ENCODE measurements at places on chromosomes 13 and 19. TPM values are rescaled to one million over a fixed set of nuclear protein-coding genes. Genes with fewer than 3 reads are reported as not detected.

GRCh38 chr19:51457351-51458013 lies 772 bp downstream of the SIGLEC8 start:
- no peaks in the 10 kb centered on the region for H3K4me1 ChIP-seq
- H3K27ac ChIP-seq = no peak overlapping the region
- H3K27me3 ChIP-seq = peaks cover 2% of the 10 kb centered on the region
- DNase-seq = no peak
- H3K36me3 ChIP-seq = no peaks in the 10 kb centered on the region

GRCh38 chr13:39699274-39699673 lies 43.8 kb downstream of the COG6 start:
- H3K4me1 ChIP-seq = no peaks in the 10 kb centered on the region
- DNase-seq = no peak
- no peak overlapping the region for H3K27ac ChIP-seq
- no peaks in the 10 kb centered on the region for H3K36me3 ChIP-seq

DNA sequence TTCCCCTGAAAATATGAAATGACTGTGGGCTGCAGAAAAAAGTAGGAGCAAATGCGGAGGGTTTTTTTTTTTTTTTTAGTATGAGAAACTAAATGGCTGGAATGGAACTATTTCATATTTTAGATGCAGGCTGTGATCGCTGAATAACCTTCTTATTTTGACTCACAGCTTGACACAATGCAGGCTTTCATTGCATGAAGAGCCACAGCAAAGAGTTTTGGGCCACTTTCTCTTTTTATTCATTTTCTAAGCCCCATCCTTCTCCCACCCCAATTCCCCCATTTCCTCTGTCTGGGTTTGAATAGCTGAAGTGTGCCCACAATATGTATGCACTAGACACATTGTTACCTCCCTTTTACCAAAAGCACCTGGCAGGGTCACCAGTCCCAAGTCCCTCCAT lies 125.9 kb downstream of the COG6 start:
- no peaks in the 10 kb centered on the region for H3K4me1 ChIP-seq
- no peaks in the 10 kb centered on the region for H3K36me3 ChIP-seq
- no peak overlapping the region for H3K27ac ChIP-seq
- no peak for DNase-seq

GRCh38 chr13:73544175-73544574 lies 485.4 kb downstream of the KLF5 start:
- H3K27me3 ChIP-seq = no peaks in the 10 kb centered on the region
- no peaks in the 10 kb centered on the region for H3K36me3 ChIP-seq
- no peak for DNase-seq
- no peaks in the 10 kb centered on the region for H3K4me1 ChIP-seq

DNA sequence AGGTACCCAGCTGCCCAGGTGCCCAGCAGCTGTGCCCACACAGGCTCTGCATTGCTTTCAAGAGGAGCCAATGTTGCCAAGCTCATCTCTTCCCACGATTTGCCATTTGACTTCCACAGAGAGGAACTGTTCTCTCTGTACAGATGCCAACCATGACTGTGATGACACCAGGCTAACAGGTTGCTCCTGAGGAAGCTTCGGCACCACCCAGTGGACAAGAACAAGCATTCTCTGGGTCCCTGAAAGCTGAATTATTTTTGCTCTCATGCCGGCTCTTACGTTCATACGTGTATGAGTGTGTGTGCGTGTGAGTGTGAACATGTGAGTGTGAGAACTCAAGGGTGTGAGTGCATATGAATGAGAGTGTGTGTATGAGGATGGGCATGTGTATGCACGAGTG lies 535.2 kb downstream of the LIG4 start:
- H3K27me3 ChIP-seq = no peaks in the 10 kb centered on the region
- H3K4me3 ChIP-seq = no peak overlapping the region
- no peaks in the 10 kb centered on the region for H3K36me3 ChIP-seq
- H3K4me1 ChIP-seq = no peaks in the 10 kb centered on the region
- no peak overlapping the region for H3K27ac ChIP-seq

DNA sequence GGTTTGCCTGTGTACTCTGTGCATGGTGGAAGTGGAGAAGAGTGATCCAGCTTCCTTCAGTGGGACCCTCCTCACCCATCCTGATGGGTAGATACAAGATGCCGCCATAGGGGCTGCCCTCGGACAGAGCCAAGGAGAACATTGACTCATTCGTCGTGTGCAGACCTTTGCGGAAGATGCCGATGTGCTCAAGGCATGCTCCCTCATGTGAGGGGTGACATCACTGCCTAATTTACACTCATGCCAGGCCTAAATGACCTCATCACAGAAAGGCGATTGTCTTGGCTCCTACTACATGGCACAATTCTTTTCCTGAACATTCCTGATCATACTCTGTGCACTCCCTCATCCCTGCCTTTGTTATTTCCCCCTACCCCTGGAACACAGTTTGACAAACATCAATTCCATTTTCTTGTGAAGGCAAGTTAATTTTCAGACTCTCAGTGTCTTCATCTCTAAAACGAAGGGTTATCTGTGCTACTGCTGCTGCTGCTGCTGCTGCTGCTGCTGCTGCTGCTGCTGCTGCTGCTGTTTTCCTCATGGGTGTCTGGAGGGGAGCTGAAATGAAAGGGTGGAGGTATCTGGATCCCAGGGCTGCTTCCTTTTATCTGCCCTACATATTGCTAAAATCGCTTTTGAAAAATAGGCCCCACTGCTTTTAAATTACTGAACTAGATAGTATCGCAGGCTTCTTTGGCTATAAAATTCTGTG lies 146.5 kb upstream of the ARGLU1 start:
- H3K36me3 ChIP-seq = no peaks in the 10 kb centered on the region
- no peak overlapping the region for H3K4me3 ChIP-seq
- H3K4me1 ChIP-seq = no peaks in the 10 kb centered on the region
- DNase-seq = no peak
- H3K27ac ChIP-seq = no peak overlapping the region

GEMIN7 gene
- 27.3 TPM for total RNA-seq

- peak overlapping the region; percentile 38 for H3K27ac ChIP-seq
- no peaks in the 10 kb centered on the region for H3K36me3 ChIP-seq
- peaks cover 26% of the 10 kb centered on the region for H3K4me1 ChIP-seq
Observed at GRCh38 chr13:23325191-23325590, 108.3 kb downstream of the SACS start.

GRCh38 chr19:30722186-30722585 lies 350.0 kb downstream of the ZNF536 start:
- H3K27ac ChIP-seq = no peak overlapping the region
- H3K36me3 ChIP-seq = no peaks in the 10 kb centered on the region
- no peaks in the 10 kb centered on the region for H3K27me3 ChIP-seq
- no peak overlapping the region for H3K4me3 ChIP-seq

DNA sequence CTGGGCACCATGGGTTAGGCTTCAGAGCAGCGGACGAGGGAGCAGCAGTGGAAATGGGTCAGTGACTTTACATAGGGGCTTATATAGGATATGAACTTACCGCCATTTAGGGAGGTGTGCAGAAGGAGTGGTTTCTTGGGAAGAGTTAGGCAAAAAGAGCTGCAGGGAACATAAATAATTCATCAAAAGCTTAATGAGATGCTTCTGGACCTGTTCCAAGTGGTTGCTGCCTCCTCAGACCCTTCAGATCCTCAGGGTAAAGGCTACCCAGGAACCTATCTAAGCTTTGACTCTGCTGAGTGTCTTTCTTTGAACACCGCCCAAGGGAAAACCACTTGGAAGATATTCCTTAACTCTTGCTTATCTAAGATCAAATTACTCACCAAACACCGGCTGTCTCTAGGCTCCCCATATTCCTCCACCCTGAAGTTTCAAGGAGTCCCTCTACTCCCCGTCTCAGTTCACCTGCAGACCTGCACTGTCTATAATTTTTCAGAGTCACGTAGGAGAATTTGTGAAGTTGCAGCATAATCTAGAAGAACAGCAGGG lies at the start of gene IGFL4:
IGFL4 (minus strand) TSS at position 51 of the 549 bp plus-strand sequence; CDS start at position 11, 40 bp downstream.
- no peak within 1 kb of the TSS for H3K27ac ChIP-seq
- no peaks in the 10 kb centered on the region for H3K4me1 ChIP-seq
- DNase-seq = no peak
- H3K36me3 ChIP-seq = no peaks in the 10 kb centered on the region
- no peak within 1 kb of the TSS for H3K4me3 ChIP-seq
